ENCODE measurements at places on chromosomes 6 and 20.

DNA sequence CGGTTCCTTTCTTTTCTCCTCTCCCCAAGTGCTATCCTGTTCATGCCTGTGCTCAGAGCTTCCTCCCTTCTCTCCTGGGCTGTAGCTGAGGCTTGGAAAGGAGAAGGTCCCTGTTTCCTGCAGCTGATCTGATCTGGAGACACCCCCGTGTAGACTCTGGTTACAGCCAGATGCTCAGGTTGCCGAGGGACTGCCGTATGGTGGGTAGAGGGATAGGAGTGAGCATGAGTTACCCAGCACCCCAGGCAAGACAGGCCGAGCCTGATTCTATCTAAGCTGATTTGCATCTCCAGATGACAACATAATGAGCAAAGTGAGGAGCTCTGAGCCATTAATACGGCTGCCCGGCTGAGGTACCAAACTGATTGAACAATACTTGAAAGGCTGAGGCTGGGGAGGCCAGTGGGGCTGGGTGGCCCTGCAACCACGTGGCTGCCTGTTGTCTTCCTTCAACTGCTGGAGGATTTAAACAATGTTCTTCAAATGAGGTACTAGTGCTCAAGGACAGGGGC, 91.8 kb downstream of the ASXL1 start:
- DNase-seq, result no peak

GRCh38 chr6:107642095-107642860, 152.4 kb downstream of the SOBP start:
- DNase-seq, result no peak

DNA sequence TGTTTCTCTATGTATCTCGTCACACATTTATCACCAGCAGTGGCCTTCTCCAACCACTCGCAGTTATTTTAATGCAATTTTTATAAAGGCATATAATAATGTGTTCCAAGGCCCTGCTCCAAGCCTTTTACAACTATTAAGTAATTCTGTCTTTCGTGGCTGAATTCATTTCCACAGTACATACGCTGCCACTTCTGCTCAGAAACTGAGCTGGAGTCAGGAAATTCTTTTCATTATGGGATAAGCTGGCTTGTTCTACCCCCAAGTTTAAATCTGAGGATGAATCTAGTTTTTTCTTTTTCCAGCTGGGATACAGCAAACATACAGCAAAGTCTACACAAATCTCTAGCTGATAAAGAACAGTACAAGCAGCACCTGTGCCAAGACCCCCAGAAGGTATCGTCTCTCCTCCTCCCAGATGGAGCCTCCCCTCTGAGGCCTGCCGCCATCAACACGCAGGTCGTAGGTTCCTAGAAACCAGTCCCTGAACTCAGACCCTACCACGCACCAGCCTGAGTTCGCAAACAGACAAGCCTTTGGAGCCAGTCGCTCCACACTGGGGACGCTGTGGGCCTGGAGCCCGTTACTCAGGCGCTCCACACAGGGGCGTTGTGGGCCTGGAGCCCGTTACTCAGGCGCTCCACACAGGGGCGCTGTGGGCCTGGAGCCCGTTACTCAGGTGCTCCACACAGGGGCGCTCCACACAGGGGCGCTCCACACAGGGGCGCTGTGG, 263.5 kb downstream of the THBS2 start:
- no peak for DNase-seq

DNA sequence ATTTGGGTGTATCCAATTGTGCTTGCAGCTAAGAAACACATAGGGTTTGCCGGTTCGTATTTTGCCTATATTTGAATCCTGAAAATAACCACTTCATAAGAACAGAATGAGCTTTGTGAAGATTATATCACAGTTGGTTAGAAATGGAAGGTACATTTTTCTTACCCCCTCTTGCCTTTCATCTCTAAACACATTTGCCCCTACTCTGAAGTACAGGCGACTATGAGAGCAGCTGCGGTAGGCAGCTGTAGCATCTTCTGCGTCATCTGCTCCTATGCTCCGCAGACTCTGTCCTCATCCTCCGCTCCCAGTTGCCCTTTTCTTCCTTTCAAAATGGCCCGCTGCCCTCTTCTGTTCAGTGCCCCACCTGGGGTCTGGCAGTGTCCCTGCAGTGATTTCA, 47.6 kb upstream of the REV3L start:
- DNase-seq, result no peak

DNA sequence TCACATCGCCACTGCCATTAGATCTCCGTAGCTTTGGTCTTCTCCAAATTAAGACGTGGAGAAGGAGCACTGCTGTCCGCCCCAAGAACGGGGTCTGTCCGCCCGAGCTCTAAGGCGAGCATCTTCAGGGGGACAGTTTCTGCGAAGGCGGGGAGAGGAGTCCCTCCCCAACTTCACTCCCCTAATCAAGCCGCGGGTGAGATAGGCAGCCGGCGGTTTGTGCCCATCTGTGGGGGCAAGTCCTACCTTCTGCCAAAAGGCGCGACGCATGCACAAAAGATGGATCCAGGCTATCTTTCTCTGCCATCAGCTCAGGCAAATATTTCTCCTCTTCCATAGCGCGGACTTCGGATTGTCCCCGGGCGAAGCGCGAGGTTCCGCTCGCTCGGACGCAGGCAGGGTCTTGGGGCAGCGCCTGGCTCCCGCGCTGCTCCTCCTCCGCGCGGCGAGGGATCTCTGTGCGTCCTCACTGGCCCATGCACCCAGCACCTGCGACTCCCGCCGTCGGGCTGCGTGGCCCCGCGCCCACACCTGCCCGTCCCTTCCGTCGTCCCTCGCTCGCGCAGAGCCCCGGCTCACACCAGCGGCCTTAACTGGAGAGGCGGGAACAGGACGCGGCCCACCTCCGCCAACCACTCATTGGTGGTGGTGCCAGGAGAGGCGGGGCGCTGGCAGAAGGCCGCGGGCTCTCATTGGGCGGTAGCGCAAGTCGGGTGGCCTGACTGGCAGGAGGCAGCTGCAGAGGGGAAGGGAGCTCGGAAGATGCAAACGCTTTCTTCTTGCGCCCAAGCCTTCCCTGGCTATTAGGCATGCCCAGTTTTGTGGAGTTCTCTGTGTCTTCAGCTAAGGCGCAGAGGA, at the start of gene KHDRBS2:
Gene KHDRBS2, minus strand, starts transcription at position 614 of the 858 bp plus-strand sequence.
- DNase-seq, result no peak

DNA sequence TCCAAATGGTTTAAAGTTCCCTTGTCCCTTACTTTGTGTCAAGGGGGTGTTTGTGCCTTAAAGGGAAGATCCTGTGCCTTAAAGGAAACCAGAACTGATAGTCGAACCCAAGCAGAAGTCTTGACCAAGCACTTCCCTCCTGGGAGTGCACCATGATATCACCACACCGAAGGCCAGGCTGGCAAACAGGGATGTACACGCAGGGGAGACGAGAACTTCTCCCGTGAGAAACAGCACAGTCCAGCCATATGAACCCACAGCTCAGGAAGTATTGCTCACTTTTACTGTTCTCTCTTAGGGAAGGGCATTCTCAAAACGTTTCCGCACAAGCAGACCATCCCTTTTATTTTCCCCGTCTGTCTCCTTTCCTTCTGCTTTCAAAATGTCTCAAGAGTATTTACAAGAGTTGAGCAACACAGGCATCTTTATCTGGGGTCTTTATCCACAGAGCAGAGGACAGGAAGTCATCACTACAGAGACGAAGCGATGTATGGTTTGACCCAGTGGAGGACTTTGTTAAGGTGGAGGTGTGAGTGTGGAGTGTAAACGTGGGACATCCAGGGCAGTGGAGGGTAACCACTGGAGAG, 12.8 kb upstream of the SERPINB1 start:
- no peak for DNase-seq
